Heart left ventricle (tissue), 16 donors: ENCODE measurements at places on chromosomes 16 and 17. TPM values are rescaled to one million over a fixed set of nuclear protein-coding genes. Genes with fewer than 3 reads are reported as not detected.

CCL14 gene
- polyA plus RNA-seq: 31.5 TPM

CEP295NL gene
- polyA plus RNA-seq: 0.29 TPM

HBQ1 gene
- polyA plus RNA-seq: not detected

NPIPA8 gene
- polyA plus RNA-seq: not detected

CALB2 gene
- 0.86 TPM for polyA plus RNA-seq

FBXO39 gene
- polyA plus RNA-seq: 0.19 TPM

TBC1D3I gene
- polyA plus RNA-seq: not detected

KRT33A gene
- not detected for polyA plus RNA-seq

KRT28 gene
- polyA plus RNA-seq: not detected

GINS2 gene
- polyA plus RNA-seq: 0.15 TPM

CLEC18A gene
- 0.10 TPM for polyA plus RNA-seq

KRT39 gene
- not detected for polyA plus RNA-seq

BAIAP3 gene
- 1.7 TPM for polyA plus RNA-seq

MMP28 gene
- polyA plus RNA-seq: 3.4 TPM

GRCh38 chr17:21476867-21477266, 100.7 kb downstream of the KCNJ12 start:
- no peak for DNase-seq

- DNase-seq: no peak
These were observed 75.6 kb downstream of the MGAT5B start for GRCh38 chr17:76943781-76944213.

DNA sequence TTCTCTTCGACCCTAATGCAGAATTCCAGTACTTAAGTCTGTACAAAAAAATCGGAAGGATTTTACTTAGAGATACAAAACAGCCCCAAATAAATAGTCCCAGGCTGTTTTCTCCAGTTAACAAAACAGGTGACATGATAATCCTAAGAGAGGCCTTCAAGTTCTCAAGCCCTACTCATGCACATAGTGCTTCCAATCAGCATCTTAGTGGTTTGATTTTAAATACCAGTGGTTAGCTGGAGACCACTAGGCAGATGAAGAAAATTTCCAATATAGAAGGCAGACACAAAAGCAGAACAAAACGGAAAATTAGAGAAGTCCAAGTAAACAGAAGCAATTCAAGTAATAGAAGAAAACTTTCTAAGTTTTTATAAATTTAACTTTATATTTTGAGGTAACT, 5.2 kb upstream of the OR4D2 start:
- no peak for DNase-seq

DNA sequence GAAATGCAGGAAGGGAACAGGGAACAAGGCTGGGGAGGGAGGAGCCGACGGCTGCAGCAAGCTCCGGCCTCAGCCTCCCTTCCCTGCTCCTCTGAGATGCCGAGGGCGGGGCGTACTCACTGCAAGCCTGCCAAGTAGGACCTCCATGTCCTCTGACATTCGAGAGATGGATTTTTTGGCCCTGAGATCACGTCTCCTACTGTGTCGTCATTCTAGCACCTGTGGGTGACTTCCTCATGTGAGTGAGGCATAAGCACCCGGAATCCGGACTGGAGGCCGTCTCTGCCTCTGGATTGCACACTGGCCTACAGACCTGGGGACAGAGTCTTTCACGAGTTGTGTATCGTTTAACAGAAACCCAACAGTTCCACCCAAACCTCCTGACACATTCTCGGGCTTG, 14.5 kb downstream of the MRM3 start:
- DNase-seq: no peak

DNA sequence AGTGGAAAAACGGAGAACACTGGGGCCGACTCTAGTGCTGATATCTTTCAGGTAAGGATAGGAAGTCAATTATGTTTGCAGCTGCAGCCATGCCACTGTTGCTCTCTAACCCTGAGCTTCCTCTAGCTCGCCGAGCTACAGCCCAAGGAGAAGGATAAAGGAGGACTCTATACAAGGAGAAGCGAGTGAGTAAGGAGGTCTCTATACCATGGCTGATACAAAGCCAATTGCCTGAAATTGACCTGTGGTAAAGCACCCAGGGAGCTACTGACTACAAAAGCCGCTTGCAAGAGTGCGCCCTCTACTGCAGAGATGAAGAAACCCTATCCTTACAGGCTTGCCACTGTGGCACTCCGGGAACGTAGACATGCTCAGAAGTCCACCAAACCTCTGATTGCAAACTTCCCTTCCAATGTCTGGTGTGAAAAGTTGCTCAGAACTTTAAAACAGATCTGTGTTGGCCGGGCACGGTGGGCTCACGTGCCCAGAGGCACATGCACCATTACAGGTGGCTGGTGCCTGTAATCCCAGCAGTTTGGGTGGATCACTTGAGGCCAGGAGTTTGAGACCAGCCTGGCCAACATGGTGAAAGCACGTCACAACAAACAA, 10.8 kb upstream of the SLC46A1 start:
- peak; percentile 48 for DNase-seq

GRCh38 chr17:57498443-57498842, 242.1 kb downstream of the MSI2 start:
- no peak for DNase-seq

GRCh38 chr17:45190503-45191255, 29.0 kb downstream of the HEXIM2 start:
- DNase-seq: no peak

- peak; percentile 23 for DNase-seq
These were observed 387.8 kb upstream of the SALL1 start for GRCh38 chr16:51538707-51539498.

- DNase-seq: no peak
These were observed 99.3 kb upstream of the C17orf78 start for GRCh38 chr17:37276475-37276874.

DNA sequence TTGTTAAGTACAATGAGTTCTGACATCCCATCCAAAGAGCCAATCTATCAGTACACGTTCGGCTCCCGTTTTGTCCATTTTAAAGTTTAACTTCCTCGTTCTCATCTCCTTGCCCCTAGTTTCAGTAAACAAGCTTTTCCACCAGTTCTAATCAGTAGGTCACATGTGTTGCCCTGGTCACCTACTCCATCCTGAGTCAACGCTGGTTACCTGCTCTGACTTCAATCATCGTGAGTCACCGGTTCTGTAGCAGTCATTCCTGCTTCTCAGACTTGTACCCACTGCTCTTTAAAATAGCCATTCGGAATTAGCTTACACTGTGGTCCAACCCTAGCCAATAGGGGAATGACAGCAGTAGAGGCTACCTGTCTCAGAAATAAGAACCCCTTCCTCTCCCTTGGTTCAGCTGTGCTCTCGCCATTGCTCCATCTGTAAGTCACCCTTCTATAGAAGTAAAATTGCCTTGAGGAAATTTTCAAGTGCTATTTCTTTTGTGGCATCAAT, 191.0 kb downstream of the CPPED1 start:
- DNase-seq: no peak

DNA sequence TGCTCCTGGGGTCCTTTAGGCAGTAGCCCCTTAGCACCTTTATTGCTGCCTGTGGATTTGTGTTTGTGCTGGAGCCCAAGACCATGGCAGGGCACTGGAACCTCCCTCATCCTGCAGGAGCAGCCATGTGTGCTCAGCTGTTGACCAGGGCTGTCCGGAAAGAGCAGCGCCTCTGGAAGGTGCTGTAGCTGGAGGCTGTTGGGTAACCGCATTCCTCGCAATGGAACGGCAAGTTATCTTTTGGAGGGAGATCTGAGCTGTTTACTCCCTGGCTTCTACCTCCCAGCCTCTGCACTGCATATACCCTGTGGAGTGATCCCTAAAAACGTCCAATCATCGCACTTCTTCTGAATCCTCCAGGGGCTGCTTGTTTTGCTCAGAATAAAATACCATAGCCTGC, 291.0 kb downstream of the SNX29 start:
- DNase-seq: no peak

DNA sequence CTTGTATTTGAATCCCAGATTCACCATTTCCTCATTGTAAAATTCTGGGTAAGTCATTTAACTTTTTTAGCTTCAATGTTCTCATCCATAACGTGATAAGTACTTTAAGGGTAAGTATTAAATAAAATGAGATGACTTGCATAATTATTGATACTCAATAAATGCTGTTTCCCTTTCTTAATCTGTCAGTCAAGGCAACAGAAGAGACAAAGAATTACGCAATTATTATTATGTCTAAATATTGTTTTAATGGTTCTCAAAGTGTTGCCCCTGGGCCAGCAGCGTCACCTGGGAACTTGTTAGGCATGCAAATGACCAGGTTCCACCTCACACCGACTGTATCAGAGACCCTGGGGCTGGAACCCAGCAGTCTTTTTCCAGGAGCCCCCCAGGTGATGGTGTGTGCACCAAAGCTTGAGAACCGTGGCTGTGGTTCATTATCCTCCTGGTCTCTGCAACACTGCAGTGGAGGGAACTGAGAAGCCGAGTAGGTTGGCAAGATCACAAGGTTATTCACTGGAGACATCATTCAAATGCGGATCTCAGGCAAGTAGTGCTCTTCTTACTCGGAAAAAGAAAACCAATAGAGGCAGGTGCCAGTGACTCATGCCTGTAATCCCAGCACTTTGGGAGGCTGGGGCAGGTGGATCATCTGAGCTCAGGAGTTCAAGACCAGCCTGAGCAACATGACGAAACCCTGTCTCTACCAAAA, 43.5 kb downstream of the LYRM9 start:
- no peak for DNase-seq

- DNase-seq: no peak
These were observed 37.8 kb upstream of the IL34 start for GRCh38 chr16:70608521-70608920.

- DNase-seq: no peak
These were observed 10.9 kb downstream of the DYNC1LI2 start for GRCh38 chr16:66740533-66740932.

- no peak for DNase-seq
These were observed 63.2 kb upstream of the TRAP1 start for GRCh38 chr16:3780570-3780969.

DNA sequence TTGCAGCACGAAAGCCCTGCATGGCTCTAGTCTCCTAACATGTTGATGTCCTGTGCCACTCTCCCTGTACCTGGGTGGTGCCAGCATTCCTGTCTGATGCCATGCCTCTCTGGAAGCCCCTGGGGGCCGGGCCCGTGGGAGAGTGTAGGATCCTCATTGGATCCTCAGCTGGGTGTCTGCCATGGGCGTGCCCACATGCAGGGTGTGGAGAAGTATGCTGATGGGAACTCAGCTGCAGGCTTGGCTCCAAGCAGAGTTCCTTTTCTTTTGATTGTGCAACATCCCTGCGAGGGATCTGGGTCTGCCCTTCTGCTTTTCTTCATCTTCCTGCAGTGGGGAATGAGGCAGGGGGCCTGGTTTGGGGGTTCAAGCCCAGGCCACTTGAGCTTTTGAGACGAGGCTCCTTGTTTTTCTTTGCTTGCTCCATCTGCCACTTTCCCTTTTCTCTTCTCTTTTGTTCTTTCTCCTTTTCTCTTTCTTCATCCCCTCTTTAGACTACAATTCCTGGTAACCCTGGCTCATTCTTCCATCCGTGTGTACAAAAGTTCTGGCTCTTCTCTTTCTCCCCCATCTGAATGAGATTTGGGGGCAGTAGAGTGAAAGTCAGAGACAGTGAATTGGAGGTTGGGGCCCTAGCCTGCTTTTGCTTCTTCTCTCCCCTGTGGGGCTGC, 32.9 kb downstream of the KSR1 start:
- DNase-seq: peak; percentile 93

DNA sequence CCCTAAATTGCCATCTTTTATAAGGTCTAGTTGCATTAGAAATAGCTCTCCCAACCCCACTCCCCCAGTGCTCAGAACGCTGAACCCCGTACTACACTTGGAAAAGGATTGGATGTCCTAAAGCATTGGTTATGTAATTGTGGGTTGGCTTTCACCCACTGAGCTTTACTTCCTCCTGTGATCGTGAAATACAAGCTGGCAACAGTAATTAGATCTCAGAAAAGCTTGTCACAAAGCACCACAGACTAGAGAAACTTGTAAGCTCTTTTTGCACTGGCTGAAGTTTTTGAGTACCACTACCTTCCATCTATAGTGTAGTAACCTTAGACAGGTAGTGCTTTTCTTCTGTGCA, 54.4 kb downstream of the SIAH1 start:
- no peak for DNase-seq

DNA sequence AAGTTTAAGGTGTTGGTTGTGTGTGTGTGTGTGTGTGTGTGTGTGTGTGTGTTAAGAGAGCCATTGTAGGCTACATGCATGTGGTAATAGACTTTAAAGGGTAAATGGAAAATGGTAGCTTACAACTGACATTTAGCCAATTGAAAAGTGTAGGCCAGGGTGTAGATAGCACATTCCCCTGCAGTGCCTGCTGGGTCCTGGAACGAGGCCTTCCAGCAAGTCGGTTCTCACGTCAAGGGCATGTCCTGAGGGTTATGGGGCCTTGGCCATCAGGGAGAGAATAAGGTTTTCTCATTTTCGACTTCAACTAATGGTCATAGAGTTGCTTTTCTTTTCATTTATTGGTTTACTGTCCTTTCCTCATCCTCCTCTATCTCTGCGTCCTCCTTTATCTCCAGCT, 65.1 kb downstream of the RPTOR start:
- no peak for DNase-seq

DNA sequence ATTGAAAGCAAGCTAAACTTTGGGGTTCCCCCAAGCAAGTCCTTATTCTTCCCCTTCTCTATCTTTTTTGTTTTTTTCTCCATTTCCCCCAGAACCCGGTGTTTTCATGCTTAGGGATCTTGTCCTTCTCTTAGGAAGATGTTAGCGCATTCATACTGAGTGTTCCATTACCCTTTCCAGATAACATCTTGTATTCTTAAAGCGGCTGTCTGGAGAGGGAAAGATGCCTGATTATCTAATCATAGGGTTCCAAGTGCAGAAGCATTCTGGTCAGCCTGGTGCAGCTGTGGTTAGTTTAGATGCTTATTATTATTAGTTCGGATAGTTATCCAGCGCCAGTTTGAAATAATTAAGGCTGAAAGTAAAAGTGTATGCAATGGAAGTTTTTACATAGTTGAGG, 2.0 kb downstream of the TOM1L1 start:
- DNase-seq: no peak

DNA sequence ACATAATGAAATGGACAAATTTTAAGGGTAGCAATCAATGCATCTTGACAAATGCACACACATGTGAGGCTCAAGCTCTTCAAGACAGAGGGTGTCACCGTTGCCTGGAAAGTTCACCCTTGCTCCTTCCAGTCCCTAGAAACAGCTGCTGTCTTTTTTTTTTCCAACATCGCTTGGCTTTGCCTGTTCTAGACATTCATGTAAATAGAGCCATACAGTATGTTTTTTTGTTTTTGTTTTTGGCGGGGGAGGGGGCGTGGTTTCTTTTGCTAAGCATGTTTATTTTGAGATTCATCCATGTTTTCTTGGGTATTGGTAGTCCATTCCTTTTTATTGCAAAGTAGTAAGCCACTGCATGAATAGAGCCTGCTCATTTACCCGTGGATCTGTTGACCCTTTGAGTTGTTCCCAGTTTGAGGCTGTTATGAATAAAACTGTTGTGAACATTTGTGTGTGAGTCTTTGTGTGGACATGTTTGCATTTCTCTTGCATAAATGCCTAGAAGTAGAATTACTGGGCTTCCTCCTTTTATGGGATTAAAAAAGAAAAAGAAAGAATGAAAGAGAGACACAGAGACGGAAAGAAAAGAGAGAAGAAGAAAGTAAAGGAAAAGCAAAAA, 78.4 kb downstream of the NT5M start:
- DNase-seq: no peak

- DNase-seq: no peak
These were observed 401.5 kb downstream of the SLC39A11 start for GRCh38 chr17:72691017-72691416.
